ENCODE measurements at places on chromosomes 2 and 18.

GRCh38 chr18:51767293-51767692 lies 569.8 kb upstream of the MEX3C start:
- no peak for DNase-seq

- no peak for DNase-seq
Observed at GRCh38 chr2:66236067-66236685, 198.7 kb upstream of the MEIS1 start.

DNA sequence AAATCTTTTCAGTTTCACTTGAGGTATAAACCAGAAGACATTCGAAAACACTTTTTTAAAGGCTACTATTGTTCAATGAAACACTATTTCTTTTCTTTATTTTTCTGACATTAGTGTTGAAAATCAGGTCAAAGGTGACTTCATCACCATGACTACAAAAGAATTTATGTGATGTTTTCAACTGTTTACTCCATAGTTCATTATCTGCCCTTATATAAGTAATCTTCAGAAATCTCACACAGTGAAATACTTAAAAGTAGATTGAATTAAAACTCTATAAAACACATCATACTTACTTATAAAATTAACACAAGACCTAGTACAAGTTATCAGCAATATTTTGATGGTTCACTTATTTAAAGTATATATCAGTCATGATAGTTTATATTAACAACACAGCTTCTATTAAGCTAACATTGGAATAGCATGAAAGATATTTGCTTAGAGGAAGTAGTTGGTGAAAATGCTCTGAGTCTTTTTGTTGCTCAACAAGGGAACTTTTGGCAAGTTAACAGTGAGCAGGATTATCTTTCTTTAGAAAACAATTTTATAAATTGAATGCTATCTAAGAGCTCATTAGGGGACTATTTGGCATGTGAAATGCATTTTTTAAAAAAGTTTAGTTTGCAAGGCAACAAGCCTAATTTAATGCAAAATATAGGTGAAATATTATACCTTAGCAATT lies 60.8 kb downstream of the MC4R start:
- no peak for DNase-seq

- no peak for DNase-seq
Observed at GRCh38 chr2:27715318-27716210, 51.9 kb downstream of the SLC4A1AP start.

- no peak for DNase-seq
Observed at GRCh38 chr2:31151501-31151900, 13.3 kb upstream of the GALNT14 start.

DNA sequence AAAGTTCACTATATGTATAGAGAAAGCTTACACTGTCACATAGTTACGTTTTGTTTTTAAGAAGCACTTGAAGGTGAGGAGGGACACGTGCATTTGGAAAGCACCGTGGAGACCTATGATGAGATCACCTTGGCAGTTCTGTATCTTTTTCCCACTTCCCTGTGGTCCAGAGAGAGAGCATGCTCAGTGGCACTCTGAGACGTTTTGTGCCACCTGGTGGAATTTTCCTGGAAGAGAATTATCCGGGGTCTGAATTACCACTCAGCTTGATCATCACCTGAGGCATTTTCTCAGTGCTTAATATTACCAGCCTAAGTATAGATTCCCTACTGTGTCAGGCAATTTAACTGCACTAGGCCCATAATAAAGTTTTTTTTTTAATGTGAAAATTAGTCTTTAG lies 469.4 kb upstream of the SMIM21 start:
- no peak for DNase-seq

GRCh38 chr2:145822892-145823534 lies 1303.1 kb upstream of the ZEB2 start:
- DNase-seq = no peak

DNA sequence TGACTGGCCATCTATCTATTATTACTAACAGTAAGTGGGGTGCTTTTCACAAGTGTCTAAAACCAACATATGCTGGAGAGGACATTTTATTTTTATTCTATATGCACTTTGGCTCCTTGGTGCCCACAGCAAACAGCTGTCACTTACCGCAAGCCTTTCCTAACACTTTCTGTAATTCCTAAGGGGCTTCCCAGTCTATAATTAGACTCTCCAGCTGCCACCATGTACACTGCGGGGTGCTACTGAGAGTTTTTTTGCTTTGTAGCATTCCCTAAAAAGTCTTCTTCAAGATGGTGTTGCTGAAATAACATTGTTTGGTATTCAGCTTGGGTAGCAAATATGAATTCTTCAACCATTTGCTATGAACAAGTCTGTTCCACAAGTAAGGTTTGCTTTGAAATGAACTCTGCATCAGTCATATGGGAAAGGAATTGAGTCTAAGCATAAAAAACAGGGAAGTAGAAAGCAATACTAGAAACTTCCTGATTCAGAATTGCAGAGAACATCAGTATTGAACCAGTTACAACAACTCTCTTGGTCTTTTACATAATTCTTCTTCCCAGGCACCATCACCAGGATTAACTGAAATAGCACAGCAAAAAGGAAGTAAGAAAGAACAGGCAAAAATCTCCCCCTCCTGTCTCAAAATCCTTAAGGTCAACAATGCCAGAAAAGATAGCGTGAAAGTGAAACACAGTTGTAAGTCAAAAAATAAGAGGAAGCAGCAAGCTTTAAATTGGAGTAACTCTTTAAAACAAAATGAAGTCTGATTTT lies 28.6 kb downstream of the EPB41L3 start:
- DNase-seq = no peak

DNA sequence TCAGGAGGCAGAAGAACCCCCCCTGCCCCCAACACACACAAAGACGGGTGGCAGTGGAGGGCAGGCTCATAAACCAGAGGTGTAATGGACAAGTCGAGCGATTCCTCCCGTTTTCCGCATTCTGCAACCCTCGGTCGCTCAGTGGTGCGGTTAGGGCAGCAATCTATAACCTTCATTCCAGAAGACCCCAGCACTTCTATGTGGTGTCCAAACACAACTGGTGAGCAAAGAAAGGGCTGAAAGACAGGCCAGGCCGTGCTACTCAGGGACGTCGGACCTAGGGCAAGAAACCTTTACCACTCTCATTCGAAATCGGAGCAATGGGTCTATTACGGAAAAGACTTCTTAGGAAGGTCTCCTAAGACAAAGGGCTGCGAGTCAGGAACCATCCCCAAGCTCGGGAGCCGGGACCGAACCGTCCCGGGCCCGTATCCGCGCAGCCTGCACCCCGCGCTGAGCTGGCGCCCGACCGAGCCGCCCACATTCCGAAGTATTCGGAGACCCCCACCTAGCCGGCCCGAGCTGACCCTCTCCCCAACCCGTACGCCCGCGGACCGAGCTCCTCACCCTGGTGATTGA lies 568 bp downstream of the ARL5A start:
- no peak for DNase-seq

GRCh38 chr18:30359521-30359920 lies 683.0 kb downstream of the DSC3 start:
- no peak for DNase-seq

GRCh38 chr18:74289137-74289536 lies 2.6 kb downstream of the CYB5A start:
- DNase-seq = no peak

- no peak for DNase-seq
Observed at GRCh38 chr2:234851451-234851850, 100.4 kb upstream of the SH3BP4 start.

DNA sequence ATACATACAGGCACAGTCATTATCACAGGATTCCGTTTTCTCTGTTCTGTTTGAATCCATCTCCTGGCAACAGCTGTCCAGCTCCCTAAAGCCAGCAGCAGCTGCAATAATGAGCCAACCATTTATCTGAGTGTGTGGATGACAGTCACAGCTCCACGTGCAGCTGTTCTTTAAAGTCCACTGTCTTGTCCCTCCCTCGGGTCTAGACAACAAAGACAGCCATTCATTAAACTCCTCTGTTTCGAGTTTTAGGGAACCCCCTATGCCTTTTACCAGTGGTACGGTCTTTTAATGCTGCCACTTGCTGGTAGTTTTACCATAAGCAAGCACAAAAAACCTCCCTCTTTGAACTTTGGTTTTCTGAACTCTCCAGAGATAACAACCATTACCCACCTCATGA lies 16.0 kb upstream of the MSGN1 start:
- DNase-seq = no peak

- DNase-seq = no peak
Observed at GRCh38 chr2:239264838-239265651, 135.8 kb downstream of the HDAC4 start.

- DNase-seq = no peak
Observed at GRCh38 chr2:15432642-15433256, 128.4 kb downstream of the NBAS start.

DNA sequence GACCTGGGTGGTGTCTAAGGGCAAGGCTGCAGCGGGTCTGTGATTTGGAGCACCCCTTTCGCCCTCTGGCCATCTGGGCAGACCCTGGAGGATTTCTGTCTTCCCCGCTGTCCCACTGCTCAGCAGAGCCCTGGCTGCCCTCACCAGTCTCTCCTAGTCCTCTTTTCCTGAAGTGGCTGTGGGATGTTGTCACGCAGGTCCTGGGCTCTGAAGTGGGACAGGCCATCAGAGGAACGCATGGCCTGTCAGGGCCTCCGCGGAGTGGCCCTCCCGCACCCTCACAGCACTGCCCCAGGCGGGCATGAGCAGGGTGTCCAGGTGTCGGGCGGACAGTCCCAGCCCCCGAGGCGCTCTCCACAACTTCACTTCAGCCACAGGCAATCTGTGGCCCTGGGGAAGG lies 1.1 kb upstream of the TMEM185B start:
- no peak for DNase-seq

DNA sequence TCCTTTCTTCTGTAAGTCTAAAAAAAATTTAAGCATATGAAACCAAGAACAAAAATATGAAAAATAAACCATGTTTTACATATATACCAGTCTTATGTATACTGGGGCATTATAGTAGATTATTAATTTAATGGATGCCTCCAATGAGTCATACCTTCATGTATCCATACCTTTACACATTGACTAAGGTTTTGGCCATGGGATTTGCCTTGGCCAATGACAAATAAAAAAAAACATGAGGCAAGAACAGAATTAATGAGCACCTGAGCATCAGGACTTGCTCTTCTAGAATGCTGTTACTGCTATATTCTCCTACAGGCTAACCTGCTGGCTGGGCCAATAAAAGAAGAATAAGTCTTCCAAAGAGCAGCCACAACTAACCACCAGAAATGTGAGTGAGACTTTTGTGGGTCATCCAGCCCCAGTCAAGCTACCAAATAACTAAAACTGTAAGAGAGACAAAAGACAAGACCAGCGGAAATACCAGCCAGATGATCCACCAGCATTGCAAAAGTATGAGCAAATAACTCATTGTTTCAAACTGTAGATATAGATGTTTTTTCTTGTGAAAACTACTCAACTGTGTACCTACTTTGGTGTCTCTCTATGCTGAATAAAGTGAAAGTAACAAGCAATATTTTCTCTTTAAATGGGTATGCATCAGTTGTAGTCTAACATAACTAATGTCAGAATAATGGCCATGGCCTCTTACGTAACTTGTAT lies 749.6 kb upstream of the VRK2 start:
- DNase-seq = no peak

DNA sequence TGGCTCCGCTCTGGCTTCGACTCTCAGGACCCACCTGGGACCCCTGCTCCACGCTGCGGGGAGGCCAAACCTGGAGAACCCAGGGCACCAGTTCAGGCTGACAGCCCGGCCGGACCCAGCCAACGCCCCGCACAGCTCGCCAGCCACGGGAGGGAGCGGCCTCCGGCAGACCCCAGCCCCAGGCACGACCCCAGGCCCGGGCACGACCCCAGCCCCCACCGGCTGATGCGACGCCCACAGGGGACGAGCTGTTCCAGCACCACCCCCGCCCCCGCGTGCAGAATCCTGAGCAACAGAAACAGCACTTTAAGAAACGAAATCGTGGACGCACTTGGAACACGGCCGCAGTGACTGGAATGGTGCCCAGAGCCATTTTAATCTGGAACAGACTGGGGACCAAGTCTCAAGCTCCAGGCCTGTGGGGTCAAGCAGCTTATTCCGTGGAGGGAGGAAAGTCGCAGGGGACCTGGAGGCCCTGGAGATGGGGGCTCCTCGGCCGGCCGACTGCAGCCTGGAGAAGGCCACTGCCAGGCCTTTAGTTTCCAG lies 74.2 kb downstream of the MBP start:
- DNase-seq = no peak

GRCh38 chr18:42310956-42311355 lies 355.9 kb downstream of the PIK3C3 start:
- DNase-seq = no peak

- no peak for DNase-seq
Observed at GRCh38 chr2:64367444-64368232, 86.3 kb upstream of the LGALSL start.

DNA sequence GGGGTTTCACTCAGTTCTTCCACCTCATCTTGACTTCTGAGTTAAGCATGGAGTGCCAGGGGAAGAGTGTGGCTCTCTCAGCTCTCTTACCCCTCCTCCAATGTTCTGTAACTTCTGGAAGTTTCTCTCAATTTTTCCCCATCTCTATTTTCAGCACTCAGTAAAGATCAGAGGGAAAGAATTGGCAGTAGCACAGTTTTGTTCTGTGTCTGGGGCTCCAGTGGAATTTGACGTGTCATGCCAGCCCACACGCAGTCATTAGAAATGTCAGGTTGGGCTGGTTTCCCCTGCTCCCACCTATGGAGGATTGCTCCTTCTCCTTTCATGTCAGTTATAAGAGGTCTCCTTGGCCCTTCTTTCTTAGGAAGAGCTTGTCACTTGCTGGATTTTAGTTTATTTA lies 104.6 kb upstream of the COL3A1 start:
- DNase-seq = no peak

DNA sequence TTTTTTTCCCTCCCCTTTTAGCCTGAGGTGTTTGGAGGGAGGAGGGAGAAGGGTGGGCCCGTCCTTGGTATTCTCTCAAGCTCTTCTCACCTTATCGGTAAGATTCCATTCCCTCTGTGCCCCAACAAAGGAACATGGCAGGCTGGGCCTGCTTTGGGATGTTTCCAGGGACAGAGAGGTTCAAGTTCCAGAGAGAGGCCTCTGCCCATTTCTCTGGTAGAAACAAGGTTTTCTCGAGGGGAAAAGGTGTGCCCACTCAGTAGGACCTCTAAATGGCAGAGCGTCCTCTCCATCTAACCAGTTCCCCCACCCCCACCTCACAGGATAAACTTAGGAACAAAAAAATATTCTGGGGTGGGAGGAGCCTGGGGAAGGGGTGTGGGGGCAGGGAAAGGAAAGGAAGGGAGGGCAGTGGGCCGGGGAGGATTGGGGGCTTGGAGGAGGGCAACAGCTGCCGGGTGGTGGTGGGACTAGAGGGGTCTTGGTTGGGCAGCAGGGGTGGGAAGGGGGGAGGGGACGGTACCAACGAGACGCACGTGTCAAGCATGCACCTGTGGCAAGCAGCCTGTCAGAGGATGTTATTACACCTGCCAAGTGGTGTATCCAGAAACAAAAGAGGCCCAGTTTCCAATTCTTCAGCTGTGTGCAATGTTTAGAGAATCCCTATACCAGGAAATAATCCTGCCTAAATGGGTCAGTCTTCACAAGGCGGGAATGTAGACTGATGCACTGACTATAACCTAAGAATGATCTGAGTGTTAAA lies 2.1 kb downstream of the PCBP1 start:
- no peak for DNase-seq

- no peak for DNase-seq
Observed at GRCh38 chr2:56455642-56456041, 271.9 kb downstream of the CCDC85A start.

GRCh38 chr18:12049978-12050811 lies 43.4 kb upstream of the ANKRD62 start:
- no peak for DNase-seq

GRCh38 chr2:216340280-216340631 lies 32.0 kb downstream of the MARCHF4 start:
- DNase-seq = no peak
